ENCODE measurements at places on chromosomes 5 and 9. TPM values are rescaled to one million over a fixed set of nuclear protein-coding genes. Genes with fewer than 3 reads are reported as not detected.

- no peak for DNase-seq
These were observed 226.0 kb upstream of the ATP10B start for GRCh38 chr5:161077936-161078545.

NRG2 gene
- 1.7 TPM for total RNA-seq

GRCh38 chr5:125175348-125176004, 429.0 kb upstream of the ZNF608 start:
- DNase-seq: no peak

DNA sequence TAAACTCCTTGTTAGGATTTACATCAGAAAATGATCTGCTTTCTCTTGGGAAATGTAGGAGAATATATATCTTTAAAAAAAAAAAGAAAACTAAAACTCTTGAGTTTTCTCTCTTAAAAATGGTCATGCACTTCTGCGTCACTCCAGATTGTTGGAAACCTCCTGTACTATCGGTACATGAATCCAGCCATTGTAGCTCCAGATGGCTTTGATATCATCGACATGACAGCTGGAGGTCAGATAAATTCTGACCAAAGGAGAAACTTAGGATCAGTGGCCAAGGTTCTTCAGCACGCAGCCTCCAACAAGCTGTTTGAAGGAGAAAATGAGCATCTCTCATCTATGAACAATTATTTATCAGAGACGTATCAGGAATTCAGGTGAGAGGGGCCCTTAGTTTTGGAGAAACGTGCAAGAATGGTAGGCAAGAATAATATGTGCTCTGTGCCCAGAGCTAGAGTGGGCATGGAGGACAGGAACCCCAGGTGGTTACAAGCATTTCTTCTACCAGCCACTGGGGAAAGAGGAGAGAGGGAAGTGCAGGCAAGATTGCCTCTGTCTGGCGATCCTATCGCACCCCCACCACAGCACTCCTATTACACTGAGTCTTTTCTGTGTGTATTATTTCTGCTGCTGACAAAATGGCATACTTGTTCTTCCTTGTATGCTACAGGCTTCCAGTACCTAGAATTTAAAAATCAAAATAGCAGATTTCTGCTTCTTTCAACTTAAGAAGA, 41.4 kb upstream of the F2R start:
- no peak for DNase-seq

TPPP gene
- total RNA-seq: 3.4 TPM

DNA sequence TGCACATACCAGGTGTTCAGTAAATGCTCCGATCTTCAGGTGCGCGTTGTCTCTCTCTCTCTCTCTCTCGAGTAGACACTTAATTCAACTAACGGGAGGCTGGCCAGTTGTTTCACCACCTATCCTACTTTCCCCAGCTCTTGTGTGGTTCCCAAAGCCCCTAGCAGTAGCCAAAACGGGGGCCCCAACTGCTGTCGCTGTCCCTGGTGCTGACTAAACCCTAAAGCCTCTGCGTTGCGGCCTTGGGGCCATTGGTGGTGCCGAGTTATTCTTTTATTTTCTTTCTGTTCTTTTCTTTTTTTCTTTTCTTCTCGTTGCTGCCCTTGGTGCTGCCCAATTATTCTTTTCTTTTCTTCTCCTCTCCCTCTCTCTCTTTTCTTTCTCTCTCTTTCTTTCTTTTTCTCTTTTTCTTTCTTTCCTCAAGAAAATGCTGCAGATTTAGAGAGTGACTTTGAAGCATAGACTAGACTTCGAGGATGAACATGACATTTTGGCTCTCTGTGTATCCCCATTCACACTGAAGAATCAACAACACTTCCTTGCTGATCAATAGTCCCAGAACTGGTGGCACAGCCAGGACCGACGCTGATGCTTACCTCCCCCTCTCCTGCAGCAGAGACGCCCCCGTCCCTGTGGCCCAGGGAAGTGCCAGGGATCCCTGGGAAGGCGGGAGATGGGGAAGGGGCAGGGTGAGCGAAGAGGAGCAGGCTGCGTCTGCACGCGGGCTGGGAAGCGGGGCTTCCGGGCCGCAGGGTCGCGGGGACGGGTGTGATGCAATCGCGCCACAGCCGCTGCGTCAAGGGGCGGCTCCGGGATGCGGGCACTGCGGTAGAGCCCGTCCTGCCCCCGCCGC, at the start of gene FBLL1:
TSS of gene FBLL1 (plus strand) at position 785 of the 853 bp plus-strand sequence. CDS start 200 bp downstream, outside the sequence.
- DNase-seq: no peak

DNA sequence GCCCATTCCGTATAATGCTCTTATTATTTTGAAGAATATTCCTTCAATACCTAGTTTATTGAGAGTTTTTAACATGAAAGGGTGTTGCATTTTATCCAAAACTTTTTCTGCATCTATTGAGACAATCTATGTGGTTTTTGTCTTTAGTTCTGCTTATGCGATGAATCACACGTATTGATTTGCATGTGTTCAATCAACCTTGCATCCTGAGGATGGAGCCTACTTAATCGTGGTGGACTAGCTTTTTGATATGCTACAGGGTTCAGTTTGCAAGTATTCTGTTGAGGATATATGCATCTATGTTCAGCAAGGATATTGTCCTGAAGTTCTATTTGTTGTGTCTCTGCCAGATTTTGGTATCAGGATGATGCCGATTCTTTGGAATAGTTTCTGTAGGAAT, 1070.3 kb upstream of the CDH18 start:
- no peak for DNase-seq

GRCh38 chr5:81971111-81971711, 612 bp upstream of the ATG10 start:
- no peak for DNase-seq

MVB12B gene
- 65.7 TPM for total RNA-seq

- no peak for DNase-seq
These were observed 61.1 kb downstream of the DPYSL3 start for GRCh38 chr5:147448766-147449165.

LCN9 gene
- total RNA-seq: not detected

C9orf50 gene
- 2.2 TPM for total RNA-seq

CDH10 gene
- total RNA-seq: 0.13 TPM

GRCh38 chr9:98765256-98765655, 31.1 kb downstream of the ANKS6 start:
- no peak for DNase-seq

- no peak for DNase-seq
These were observed 67.4 kb downstream of the NSUN2 start for GRCh38 chr5:6565492-6565891.

GRCh38 chr9:37301042-37301853, 121.2 kb upstream of the GRHPR start:
- no peak for DNase-seq

GRCh38 chr9:112020680-112021596, 124.3 kb downstream of the UGCG start:
- DNase-seq: no peak

DNA sequence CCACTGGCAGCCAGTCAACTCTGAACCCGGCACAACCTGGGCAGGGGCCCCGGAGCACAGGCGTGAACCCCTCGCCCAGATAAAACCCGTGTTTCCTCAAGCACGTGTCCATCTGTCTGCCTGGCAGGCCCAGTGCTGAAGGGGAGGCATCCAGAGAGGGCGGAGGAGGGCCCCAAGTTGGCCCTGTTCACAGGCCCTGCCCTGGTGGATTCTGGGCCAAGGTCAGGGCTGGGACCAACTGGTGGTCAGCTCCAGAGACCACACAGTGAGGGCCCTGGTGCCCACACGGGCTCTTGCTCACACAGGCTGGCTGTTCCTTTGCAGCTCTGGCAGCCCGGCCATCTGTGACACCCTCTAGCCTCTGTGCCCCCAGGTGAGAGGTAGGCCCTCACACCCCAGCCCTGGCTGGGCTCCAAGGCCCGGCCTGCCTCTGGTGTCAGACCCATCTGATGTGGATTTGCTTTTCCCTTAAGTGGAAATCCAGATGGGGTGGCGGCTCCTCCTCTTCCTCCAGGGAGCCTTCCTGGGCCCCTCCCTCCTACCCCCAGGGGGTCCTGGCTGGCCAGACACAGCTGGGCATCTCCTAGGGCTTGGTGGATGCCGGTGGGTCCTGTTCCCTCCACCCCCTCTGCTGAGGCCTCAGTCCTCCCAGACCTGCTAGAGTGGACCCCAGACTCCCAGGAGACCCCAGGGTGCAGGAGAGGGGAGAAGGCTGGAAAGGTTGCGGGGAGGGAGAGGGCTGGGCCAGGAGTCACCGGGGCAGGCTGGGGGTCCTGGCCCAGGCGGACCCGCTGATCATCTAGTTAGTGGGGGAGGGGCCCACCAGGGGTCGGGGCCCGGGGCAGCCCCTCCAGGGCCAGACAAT, 525 bp upstream of the STPG3 start:
- DNase-seq: no peak

- no peak for DNase-seq
These were observed 196.6 kb upstream of the CD180 start for GRCh38 chr5:67393211-67393610.

TMEM252 gene
- total RNA-seq: not detected

DNA sequence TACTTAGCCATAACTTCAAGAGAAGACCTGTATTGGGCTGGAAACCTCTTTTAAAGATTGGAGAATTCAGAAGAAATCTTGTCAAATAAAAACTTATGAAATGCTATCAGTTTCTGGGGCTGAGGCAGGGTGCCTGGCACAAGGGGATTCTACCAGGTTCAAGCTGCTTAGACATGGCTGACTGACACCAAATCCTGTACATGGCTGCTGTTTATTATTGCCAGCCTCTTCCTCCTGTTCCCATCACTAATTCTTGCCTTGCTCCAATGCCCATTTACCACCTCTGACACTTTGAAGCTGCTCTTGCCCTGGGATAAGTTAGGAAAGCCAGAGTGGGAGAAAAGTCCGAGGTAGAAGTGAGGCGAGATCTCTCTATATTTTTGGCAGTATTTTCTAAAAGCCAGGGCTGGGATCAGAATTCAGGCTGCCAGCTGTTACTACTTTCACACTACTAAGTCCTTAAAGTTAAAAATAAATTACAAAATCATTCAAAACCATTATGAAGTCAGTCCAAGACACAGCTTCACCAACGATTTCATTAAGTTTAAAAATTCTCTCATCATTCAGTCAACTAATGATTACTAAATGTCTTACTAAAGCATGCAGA, 66.3 kb upstream of the TNFAIP8 start:
- no peak for DNase-seq

DNA sequence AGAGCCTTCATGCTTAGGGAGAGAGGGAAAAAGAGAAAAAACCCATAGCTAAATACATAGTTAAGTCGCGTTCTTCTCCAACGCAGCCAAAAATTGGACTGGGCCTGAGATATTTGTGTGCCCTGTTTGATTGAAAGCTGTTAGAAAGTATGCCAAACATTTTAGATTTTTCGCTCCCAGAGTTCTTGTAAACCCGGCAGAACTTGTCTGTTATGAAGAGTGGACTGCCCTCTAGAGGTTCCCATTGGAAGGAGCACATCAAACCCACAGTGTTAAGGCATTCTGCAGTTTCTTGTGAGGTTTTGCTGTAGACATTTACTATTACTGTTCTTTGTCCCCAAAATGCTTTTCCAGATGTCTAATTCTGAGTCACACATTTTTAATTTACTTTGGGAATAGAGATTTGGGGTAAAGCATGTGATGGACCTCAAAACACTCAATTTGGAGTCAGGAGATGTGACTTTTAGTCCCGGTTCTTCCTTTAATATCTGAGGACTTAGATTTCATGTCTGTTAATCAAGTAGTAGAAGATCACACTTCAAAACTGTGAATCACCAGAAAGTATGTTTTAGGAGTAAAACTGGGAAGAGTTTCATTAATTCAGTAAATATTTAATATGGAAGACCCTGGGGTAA, 96.6 kb downstream of the PCSK1 start:
- peak; percentile 79 for DNase-seq

AQP7 gene
- 36.7 TPM for total RNA-seq

DNA sequence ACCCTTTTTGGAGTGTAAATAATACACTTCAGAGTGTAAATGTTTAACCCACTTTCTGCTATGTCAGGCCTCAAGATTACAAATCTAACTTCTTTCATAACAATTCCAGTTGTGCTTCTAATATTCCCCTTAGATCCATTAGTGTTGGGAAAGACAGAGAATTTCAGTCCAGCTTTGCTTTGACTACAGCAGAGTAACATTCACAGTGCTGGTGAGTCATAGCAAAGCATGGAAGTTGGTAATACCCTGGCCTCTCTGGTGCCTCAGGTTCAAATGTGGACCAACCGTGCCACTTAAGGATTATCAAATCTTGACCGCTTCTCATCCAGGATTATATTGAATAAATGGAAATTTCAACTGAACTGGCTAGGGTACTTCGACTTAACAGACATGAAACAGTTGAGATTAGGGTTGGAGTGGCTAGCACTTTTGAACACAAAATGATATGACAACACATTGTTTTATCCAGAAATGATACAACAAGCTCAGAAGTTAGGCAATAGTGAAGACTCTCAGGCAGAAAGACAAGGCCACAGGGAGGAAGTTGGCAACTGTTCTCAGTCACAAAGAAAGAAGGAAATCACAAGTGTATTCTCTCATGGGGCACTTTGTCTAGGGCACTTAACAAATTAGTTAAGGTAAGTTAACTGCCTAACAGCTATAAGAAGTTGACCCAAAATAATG, 24.4 kb upstream of the RASA1 start:
- no peak for DNase-seq

GRCh38 chr5:68087866-68088265, 127.7 kb upstream of the PIK3R1 start:
- no peak for DNase-seq

- DNase-seq: no peak
These were observed 58.9 kb downstream of the DOCK2 start for GRCh38 chr5:169695919-169696490.

DNA sequence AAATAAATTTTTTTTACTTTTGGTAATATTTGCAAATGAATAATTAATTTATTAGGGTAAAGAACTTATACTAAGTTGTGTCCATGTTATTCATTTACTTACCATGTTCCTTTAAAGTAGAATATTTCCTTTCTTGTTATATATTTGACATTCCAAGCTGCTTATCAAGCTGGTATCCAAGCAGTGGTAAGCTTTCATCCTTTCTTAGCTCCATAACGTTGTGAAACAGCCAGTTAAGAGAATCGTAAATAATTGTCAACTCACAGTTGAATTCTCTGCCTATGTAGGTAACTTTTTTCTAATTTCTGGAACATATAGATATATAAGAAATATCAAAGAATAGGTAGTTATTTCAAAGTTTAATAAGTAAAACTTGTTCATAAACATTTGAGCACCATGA, 36.4 kb downstream of the SLC30A5 start:
- DNase-seq: no peak

- DNase-seq: no peak
These were observed 334.7 kb upstream of the PIK3R1 start for GRCh38 chr5:67880876-67881275.

All from sciatic nerve (tissue), 2 donors.